ENCODE measurements at places on chromosomes 2 and 18.

DNA sequence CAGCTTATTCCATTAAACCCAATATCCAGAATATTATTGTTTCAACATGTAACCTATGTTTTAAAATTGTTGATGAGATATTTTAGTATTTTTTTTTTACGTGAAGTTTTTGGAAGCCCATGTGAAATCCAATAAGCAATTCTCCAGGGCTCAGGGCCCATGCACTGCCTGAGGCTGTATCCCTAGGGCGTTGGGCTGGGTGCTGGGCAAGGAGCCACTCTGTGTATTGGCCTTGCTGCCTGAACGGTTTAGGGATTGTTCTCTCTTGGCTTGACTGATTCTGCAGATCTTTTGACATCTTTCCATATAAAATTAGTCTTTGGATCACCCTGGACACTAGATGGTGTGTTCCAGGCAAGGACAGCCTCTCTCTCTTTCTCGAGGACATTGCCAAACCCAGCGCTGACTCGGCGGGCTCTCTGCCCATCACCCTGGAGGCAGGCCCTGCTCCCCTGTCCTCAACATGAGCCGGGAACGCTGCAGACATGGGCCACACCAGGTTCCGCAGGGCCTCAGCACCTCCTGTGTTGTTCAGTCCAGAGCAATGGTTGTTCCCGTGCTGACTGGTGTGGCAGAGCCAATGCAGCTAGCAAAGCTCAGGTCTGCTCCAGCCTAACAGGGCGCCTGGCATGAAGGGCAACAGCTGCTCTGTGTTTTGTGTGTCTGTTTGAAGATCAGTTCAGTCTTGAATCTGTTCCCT, 163.0 kb downstream of the SEPTIN10 start:
- DNase-seq = no peak

DNA sequence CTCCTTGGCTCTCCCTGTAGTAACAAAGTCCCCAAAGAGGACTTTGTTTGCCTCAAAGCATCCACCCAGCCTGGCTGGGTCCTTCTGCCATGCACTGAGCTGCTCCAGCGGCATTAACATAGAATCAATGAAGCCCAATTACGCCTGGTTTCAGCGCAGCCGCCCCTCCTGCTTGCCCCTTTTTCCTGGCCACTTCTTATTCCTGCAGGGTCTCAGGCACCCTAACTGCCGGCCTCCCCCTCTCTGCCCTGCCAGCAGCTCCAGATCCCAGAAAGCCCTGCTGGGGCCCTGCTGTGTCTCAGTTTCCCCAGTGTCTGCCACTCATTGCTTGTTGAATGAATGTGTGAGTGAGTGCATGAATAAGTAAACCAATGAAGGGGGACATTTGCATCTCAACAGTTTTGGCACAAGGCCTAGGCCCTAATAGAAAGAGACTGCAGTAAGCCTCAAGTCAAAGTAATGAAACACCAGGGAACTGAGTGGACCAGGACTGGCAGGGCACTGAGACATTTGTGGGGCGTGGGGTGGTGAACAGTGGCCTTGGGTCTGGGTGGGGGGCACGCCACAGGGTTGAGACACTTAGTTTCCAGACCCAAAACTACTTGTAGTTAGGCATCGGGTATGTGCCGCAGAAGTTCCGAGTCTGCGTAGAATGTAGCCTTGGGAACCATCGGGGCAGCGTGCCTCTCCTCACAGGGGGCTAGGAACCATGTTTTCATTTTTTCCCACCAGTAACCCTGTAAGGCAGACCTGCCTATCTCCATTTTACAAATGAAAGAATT, 60.6 kb downstream of the SMAD7 start:
- DNase-seq = no peak

- no peak for DNase-seq
These were observed 149.3 kb downstream of the COL6A3 start for GRCh38 chr2:237264480-237265219.

DNA sequence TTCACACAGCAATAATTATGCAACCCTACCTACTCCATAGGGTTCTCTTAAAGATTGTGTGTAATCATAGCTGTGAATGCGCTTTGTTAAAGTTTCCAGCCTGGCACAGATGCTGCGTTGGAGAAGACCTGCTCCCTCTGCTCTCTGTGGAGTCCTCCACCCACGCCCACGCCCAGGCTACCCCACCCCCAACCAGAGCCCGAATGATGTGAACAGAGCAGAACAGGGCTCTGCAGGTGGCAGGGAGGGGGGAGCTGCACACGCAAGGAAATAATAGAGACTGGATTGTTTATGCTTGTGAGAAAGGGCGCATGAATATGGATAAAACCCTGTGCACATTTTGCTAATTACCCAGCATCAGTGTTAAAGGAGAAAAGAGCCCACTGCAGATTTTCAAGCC, 447.5 kb downstream of the BCL11A start:
- DNase-seq = no peak

DNA sequence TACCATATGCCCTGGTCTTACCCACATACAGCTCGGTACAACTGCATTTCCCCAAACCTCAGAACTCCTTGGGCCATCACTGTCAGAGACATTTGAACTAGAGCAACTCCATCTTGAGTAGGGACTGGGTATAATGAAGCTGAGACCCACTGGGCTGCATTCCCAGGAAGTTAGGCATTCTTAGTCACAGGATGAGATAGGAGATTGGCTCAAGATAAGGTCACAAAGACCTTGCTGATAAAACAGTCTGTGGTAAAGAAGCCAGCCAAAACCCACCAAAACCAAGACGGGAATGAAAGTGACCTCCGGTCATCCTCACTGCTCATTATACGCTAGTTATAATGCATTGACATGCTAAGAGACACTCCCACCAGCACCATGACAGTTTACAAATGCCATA, 131.3 kb downstream of the PIK3C3 start:
- no peak for DNase-seq

- DNase-seq = no peak
These were observed 157.4 kb downstream of the SUCLG1 start for GRCh38 chr2:84301717-84302116.

Measured in stimulated activated CD4-positive, alpha-beta T cell treated with anti-CD3 and anti-CD28 coated beads, Interleukin-15, amount 100 ng/mL, for 1 hour (primary cell).